Activated naive CD8-positive, alpha-beta T cell treated with anti-CD3 and anti-CD28 coated beads, Interleukin-2, amount 10 ng/mL, durations not matched to agents 7 days and 5 days (primary cell): ENCODE measurements at places on chromosomes 2 and 18.

DNA sequence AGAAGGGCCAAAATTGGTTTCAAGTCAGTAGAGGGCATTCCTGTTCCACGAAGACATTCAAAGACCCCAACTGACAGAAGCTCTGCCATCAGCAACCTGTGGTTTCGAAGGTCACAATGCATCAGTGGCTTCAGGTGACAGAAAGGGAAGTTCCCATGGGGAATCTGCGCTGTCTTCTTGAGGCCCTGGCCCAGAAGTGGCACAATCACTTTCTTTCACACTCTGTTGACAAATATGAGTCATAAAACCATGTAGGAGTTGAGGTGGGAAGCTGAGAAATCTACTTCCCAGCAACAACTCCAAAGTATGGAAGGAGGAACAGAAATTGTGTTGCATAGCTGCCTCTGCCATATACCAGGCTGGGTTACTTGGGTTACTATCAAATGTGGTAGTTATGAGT is 621.1 kb upstream of the FANCL start:
- no peak for DNase-seq

GRCh38 chr18:31664101-31664500 is 20.3 kb downstream of the B4GALT6 start:
- no peak for DNase-seq

DNA sequence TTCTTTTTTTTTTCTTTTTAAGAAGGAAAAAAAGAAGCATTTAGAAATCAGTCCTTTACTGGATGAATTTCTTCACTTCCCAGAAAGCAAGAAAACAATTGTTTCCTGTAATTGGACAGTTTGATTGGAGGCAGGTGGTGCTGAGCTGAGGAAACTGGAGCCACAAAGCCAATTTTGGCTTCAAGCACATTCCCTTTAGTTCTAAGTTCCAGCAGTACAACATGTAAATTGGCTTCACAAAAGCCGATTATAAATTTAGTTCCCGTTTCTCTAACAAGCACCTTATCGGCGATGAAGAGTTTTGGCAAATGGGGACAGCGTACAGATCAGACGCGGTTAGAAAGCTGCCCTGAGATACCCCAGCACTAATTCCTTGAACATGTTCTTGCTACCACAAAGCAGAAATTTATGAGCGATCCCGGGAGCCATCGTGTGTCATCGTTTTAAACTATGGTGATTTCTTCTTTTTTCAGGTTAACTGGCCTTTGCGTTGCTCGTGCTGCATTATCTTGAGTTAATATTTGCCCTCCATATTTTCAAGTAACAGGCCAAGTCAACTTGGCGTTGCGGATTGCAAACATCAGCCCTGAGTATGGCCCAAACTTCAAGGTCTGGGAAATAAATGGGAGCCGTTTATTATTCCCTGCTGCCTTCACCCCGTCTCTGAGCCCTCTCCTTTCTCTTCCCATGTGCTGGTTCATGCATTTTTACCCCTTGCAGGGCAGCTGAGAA is 190.4 kb upstream of the ID2 start:
- no peak for DNase-seq

DNA sequence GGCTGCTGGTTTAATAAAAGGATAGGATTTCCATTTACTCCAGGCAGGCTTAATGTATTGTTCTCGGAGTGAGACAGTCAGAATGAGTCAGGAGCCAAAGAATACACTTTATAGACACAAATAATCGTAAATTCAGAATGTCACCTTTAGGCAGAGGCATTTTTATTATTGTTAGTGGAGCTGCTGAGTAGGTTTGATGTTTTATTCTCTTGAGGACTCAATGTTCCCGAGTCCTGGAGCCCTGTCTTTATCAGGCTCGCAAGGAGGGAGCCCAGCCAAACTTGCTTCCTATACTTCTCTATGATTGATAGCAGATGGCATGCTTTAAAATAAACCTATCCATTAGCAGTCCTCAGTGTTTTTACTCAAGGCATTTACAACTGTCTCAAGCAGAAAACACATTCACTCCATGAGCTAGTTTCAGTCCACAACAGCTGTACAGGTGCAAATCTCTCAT is 492.3 kb upstream of the ZEB2 start:
- DNase-seq, result no peak

DNA sequence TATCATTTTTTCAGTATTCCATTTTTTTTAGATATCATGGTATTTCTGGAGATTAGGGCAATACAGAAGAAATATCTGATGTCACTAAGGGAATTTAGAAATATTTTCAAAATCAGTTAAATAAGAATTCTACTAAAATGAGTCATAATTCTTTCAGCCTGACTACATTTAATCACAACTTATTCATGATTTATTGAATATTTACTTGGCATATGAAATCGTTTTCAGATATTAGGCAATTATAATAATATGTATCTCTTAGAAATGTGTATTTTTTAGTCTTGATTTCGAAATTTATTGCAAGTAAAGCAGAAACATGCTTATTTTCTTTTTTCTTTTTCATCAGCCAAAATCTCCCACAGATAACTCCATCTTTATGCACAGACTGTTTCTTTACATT is 142.2 kb downstream of the CCDC102B start:
- no peak for DNase-seq

DNA sequence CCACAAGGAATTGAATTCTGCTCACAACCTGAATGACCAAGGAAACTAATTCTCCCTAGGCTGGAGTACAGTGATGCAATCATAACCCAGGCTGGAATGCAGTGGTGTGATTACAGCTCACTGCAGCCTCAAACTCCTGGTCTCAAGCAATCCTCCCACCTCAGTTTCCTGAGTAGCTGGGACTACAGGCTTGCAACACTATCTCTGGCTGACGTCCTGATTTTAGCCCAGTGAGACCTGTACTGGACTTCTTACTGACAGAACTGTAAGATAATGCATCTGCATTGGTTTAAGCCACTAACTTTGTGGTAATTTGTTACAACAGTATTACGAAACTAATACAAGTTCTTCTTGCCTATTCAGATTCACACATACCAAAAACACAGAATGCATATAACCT is 9.5 kb upstream of the KDSR start:
- DNase-seq, result no peak

DNA sequence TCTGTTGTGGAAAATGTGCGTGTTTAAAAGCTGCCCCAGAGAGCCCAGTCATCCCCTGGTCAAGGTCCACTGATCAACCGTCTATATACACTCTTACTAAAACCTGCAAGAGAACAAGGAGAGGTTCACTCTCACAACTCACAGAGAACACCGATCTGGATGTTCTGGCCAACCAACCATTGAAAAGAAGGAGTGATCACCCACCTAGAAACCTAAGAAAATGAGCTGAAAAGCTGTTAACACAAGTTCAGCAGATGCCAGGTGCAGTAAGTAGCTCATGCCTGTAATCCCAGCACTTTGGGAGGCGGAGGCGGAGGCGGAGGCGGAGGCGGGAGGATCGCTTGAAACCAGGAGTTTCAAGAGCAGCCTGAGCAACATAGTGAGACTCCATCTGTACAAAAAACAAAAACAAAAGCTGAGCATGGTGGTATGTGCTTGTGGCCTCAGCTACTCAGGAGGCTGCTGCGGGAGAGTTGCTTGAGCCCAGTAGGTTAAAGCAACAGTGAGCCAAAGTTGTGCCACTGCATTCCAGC is 14.5 kb downstream of the ATG16L1 start:
- DNase-seq, result no peak

GRCh38 chr18:12098374-12098773 is 4.7 kb downstream of the ANKRD62 start:
- DNase-seq, result no peak

GRCh38 chr2:65666156-65666725 is 233.8 kb upstream of the SPRED2 start:
- DNase-seq, result no peak

DNA sequence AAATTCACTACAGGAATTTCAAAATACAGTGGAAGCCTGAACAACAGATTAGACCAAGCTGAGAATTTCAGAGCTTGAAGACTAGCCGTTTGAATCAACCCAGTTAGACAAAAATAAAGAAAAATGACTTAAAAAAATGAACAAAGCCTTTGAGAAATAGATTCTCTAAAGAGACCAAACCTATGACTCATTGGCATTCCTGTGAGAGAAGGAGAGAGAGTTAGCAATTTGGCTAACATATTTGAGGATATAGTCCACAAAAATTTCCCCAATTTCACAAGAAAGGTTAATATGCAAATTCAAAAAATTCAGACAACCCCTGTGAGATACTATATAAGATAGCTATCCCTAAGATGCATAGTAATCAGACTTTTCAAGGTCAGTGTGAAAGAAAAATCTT is 78.0 kb downstream of the MYO3B start:
- no peak for DNase-seq

GRCh38 chr2:61702088-61702467 is 151.8 kb downstream of the FAM161A start:
- DNase-seq, result no peak

DNA sequence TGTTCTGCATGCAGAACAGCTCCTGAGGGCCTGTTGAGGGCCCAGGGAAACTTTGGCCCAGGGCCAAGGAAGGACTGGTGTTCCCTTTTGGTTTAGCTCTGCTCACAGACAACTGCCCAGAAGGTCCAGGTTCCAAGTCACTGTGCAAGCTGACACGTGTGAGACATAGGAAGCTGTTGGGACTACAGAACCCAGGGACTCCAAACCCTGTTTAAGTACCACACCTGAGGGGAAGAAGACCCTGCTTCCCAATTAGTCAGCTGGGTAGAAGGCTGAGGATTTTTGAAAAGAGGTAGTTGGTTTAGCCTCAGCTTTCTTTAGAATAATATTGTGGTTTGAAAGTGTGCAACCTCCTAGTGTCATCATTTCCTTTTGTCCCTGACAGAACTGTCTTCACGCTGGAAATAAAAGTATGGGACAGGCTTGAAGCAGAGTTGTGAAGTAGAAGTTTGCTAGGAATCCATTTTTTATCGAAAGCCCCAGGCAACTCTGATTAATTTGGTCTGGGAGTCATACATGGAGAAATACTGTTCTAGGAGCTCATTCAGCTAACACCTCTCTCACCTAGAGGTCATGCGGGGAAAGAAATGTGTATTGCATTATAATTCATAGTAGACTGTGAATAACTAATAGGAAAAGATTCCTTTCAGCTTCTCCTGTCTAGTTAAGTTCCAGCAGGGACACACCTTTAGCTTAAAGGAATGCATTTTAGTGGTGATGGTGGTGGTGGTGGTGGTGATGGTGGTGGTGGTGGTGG is 19.9 kb upstream of the IL1RL1 start:
- DNase-seq, result no peak

DNA sequence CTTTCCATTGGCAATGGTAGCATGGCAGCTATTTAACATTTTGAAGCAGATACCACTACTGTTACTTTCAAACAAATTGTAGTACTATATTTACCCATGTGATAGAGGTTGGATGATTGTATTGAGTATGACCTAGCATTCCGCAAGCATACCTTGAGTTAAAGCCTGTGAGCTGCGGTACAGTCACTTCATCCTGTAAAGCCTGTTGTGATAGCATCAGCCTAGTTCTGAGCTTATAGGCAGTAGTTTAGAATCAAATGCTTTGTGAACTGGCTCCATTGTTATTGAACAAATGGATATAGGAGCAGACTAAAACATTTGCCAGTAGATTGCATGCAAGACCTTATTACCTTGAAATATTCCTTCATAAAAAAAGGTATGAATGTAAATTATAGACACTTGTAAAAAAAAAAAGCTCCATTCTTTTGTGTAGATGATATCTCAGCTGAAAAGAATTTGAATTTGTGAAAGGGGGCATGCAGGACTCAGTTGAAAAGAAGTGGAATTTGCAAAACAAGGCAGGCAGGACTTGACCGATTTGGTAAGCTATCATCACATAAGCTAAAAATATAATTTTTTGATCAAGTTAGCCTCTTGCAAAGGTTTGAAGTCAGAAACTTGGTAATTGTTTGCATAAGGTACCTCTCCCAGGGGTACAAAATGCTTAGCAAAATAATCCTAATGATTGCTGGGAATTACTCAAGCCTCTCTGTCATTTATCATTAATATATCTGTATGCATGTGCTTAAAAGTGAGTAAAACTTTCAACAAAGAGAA is 138.5 kb upstream of the ITGA4 start:
- no peak for DNase-seq

GRCh38 chr2:102120261-102120660 is 22.3 kb upstream of the IL1R1 start:
- no peak for DNase-seq

GRCh38 chr18:80070825-80071224 is 36.6 kb downstream of the RBFA start:
- DNase-seq, result no peak
